Chondrocyte (in vitro differentiated cells): ENCODE measurements at places on chromosomes 1 and 21. TPM values are rescaled to one million over a fixed set of nuclear protein-coding genes. Genes with fewer than 3 reads are reported as not detected.
A peak's percentile ranks its signal among the peaks of the same experiment; 100 is the strongest.

- no peak for DNase-seq
Measured at GRCh38 chr1:235625831-235626230, 23.8 kb downstream of the GNG4 start.

TIE1 gene
- not detected in 3 replicates for total RNA-seq

SYNJ1 gene
- 9.1 to 13.6 TPM (median 10.2 TPM) in 3 replicates for total RNA-seq

RSPO1 gene
- not detected in 3 replicates for total RNA-seq

DNA sequence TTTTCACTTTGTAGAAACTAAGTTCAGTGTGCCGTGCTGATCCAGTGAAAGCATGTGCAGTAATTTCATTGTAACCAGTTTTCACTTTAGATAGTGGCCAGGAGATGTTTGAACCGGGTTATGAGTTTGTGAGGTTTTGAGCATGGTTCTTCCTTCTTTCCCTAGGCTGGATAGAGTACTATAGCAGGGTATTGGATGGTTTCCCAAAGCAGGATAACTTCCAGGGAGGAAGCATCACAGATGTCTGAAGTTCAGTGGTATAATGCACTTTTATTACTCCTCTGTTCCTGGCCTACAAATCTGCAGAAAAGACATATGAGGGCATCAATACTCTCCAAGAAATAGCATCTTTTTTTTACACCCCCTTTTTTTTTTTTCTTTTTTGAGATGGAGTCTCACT lies 823.1 kb downstream of the USP25 start:
- DNase-seq: no peak

DNA sequence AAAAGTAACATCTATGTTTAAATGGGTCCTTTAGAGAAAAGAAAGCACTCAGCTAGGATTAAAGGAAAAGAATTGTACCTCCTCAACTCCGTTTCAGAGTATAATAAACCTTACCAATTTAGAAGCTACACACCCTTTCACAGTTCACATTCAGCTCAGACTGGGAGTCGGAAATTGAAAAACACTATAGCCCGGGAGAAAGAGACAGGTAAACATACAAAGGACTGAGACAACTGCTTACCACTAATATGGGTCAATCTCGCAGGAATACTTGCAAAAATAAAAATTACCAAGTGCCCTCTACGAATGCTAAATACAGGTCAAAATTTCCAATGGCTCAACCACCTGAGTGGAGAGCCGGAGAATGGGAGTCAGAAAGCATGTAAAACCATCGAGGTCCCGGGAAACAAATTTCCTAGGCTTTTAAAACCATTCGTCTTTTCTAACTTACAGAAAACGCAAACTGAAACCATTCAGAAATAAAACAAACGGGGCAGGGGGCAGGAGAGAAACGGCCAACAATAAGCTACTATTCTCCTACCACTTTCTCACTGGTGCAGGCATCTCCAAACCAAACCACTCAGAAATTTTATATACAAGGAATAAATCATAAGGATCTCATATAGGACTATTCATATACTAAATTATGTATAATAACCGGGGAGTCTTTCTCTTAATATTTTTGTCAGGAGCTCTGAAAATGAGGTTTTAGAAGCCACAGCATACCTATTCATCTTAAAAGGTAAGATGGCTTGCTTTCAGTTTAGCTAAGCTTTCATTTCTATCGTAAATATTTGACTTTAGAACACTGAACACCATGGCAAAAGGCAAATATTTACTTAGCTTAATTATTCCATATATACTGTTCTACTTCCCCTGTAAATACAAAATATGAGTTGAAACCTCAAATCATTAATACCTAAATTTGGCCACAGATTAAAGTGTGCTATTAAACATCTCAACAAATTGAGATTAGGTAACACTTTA lies 136.5 kb downstream of the RERE start:
- DNase-seq: no peak

GRCh38 chr21:40567501-40567900 lies 279.5 kb downstream of the DSCAM start:
- no peak for DNase-seq

DNA sequence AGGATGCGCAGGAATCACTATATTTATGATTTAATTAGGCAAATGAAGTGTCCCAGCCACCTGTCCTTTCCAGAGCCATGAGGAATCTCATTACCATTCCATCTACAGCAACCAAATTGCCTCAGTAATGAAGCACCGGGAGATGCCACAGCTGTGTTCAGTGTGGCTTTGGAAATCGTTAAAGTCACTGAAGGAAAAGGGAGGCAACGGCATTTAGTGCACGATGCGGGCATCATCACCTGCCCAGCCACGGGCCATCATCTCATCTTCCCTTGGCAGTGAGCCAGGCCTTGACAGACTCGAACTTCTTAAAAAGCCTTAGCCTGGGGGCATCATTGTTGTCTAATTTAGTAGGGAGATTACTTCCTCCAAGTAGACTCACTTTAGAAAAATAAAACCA lies 67.8 kb downstream of the CNIH3 start:
- no peak for DNase-seq

BARHL2 gene
- not detected in 3 replicates for total RNA-seq

SOAT1 gene
- 38.1 to 52.6 TPM (median 52.5 TPM) in 3 replicates for total RNA-seq

DNA sequence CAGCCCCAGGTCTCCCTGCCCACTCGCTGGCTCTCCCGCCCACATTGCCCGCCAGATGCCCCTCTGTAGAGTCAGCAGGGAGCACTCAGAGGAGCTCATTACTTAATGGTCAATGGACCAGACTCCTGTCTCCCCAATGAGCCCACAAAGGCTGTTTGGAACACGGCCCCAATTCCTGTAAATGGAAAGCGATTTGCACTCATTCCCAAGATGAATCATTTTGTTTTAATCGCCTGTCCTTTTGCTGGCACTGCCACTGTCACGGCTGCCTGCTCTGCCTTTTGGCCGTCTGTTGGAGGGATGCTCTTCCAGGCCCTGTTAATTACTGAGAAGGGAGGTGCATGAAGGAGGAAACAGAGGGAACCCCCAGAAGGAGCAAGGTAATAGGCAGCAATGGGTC lies 44.8 kb upstream of the ATP2B4 start:
- DNase-seq: no peak

CD164L2 gene
- not detected in 3 replicates for total RNA-seq

- peak; percentile 98 for DNase-seq
Measured at GRCh38 chr1:155084722-155085503, 6.3 kb downstream of the EFNA3 start.

- DNase-seq: no peak
Measured at GRCh38 chr21:27536319-27536718, 569.4 kb upstream of the ADAMTS5 start.

- DNase-seq: no peak
Measured at GRCh38 chr1:28450561-28450960, 55.3 kb upstream of the RCC1 start.

DNA sequence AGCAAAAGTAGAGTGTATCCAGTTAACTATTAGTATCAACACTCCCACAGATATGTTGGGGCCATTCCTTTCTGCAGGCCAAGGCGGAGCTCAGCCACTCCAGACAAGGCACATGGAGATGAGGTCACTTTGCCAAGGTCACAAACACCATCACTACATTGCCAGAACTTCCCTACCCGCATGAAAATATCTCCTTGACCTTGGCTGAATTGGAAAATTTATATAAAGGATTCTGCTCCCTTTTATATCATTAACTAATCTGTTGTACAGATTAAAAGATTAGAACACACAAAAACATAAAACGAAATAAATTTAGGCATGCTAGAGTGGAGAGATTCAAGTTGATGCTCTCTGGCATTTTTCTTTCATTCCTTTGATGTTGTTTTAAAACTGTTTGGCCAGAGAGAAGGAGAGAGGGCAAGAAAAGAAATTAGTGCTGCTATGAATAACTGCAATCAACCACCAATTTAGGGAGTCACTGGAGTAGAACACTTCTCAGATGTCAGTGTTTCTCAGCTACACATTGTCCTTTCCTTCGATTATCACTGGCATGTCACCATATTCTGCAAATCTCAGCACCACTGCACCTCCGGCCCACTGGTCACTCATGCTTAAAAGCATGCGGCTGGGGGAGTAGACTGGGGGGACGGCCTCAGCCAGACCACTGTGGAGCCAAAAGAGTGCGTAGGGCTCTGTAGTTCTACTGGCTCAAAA lies 78.7 kb upstream of the ATP1B1 start:
- no peak for DNase-seq

CLCA4 gene
- not detected in 3 replicates for total RNA-seq

- no peak for DNase-seq
Measured at GRCh38 chr1:86739648-86740509, 35.5 kb downstream of the SH3GLB1 start.

GRCh38 chr21:37165586-37165985 lies 92.5 kb downstream of the TTC3 start:
- DNase-seq: no peak

MYOG gene
- total RNA-seq: not detected in 3 replicates

DNA sequence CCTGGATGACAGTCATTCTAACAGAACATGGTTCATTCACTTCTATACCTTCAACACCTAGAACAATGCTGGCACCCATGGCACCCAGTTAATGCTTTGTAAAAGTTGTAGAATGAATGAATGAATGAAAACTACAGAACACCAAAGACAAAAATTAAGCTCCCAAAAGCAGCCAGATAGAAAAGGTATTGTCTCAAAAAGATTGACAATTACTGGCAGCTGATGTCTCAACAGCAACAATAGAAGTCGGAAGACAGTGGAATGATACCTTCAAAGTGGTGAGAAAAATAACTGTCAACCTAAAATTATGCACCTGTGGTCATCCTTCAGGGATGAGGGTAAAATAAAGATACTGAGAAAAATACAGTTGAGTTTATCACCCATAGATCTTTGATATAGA lies 4.9 kb upstream of the C1orf167 start:
- DNase-seq: no peak

GRCh38 chr1:43938892-43939587 lies 5.4 kb downstream of the ARTN start:
- no peak for DNase-seq
